ENCODE measurements at places on chromosomes 11 and 22. TPM values are rescaled to one million over a fixed set of nuclear protein-coding genes. Genes with fewer than 3 reads are reported as not detected.

C11orf16 gene
- not detected for total RNA-seq

ACCS gene
- total RNA-seq, result 31.7 TPM

ANGPTL5 gene
- total RNA-seq, result 3.3 TPM

ACRV1 gene
- not detected for total RNA-seq

GDPD4 gene
- total RNA-seq, result not detected

NPAT gene
- 18.1 TPM for total RNA-seq

CFAP300 gene
- total RNA-seq, result 5.4 TPM

RFPL3 gene
- not detected for total RNA-seq

WNT11 gene
- 7.4 TPM for total RNA-seq

OR6A2 gene
- 0.26 TPM for total RNA-seq
